ENCODE measurements at places on chromosomes 6 and 20. TPM values are rescaled to one million over a fixed set of nuclear protein-coding genes. Genes with fewer than 3 reads are reported as not detected.

Gene SPATS1
- not detected for total RNA-seq

Gene CFB
- total RNA-seq = 14.5 TPM

GRCh38 chr20:63322933-63323273, 29.9 kb downstream of the COL20A1 start:
- H3K27ac ChIP-seq = no peak overlapping the region
- H3K36me3 ChIP-seq = no peaks in the 10 kb centered on the region
- H3K27me3 ChIP-seq = peaks cover 77% of the 10 kb centered on the region
- H3K4me1 ChIP-seq = peaks cover 6% of the 10 kb centered on the region
- no peak overlapping the region for H3K4me3 ChIP-seq

Gene FNDC1
- total RNA-seq = 0.04 TPM

All from esophagus squamous epithelium (tissue), 5 donors.